ENCODE measurements at places on chromosomes 6 and 20. TPM values are rescaled to one million over a fixed set of nuclear protein-coding genes. Genes with fewer than 3 reads are reported as not detected.

DNA sequence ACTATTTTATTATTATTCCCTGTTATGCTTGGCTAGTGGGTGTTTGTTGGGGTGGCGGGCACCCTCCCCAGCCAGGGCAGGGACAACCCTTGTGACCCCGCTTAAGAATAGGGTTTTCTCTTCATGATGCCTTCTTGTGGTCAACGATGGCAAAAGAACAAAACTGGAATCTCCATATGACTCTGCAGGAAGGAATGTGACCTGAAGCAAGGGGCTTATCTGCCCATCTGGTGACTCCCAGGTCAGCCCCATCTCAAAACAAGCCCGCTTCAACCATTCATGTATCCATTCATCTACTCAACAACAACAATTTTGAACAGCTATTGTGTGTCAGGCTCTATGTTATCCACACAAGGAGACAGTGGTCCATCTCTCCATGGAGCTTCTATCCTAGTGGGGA is 30.9 kb upstream of the TGM6 start:
- H3K27me3 ChIP-seq: no peaks in the 10 kb centered on the region
- H3K4me1 ChIP-seq: no peaks in the 10 kb centered on the region
- H3K4me3 ChIP-seq: no peak overlapping the region
- H3K36me3 ChIP-seq: no peaks in the 10 kb centered on the region
- no peak for DNase-seq

TOX2 gene
- 0.33 TPM for total RNA-seq

FOXC1 gene
- 0.33 TPM for total RNA-seq

NNAT gene
- total RNA-seq: not detected

CTAGE9 gene
- not detected for total RNA-seq

KCNK5 gene
- 3.7 TPM for total RNA-seq

DNA sequence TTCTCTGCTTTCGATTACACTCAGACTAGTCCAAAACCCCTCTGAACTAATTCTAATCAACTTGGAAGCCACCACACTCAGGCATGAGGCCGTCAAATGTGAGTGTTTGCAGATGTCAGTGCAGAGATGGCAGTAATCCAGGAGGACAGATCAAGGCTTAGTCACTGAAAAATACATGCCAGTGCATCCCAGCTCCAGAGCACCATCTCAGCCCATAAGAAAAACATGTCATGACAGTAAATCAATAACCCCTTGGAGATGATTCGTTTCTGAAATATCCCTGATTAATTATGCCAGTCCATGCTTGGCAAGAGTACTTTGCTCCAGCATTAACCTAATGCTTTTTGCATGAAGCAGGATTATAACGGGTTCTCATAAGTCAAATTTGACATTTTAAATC is 179.5 kb downstream of the ADAT2 start:
- DNase-seq: no peak
- H3K4me3 ChIP-seq: no peak overlapping the region
- H3K4me1 ChIP-seq: peaks cover 4% of the 10 kb centered on the region

GRCh38 chr20:44186674-44187053 is 324 bp downstream of the JPH2 start:
- H3K36me3 ChIP-seq: no peaks in the 10 kb centered on the region
- peaks cover 3% of the 10 kb centered on the region for H3K27me3 ChIP-seq
- peaks cover 5% of the 10 kb centered on the region for H3K4me1 ChIP-seq
- no peak for DNase-seq
- peak overlapping the region; percentile 12 for H3K4me3 ChIP-seq

GRCh38 chr6:55557146-55557545 is 21.8 kb downstream of the HMGCLL1 start:
- no peaks in the 10 kb centered on the region for H3K36me3 ChIP-seq
- DNase-seq: no peak
- no peak overlapping the region for H3K4me3 ChIP-seq
- H3K27me3 ChIP-seq: no peaks in the 10 kb centered on the region
- H3K27ac ChIP-seq: no peak overlapping the region

DNA sequence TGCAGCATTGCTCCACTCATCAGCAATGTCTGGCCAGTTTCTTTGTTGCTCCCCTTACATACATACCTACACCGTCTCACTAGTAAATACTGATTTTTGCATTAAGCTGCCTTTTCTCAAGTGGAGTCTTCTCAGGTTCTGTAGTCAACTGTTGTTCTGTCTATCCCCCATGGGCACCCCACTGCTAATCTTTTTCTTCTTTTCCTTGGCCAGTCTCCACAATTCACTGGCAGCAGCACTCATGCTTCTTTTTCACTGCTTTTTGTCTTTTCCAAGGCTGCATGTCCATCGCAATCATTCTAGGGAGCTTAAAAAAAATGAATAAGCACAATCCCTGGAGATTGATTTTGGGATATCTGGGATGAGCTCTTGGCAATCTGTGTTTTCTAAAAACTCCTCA is 10.3 kb upstream of the ERVFRD-1 start:
- DNase-seq: no peak
- no peaks in the 10 kb centered on the region for H3K36me3 ChIP-seq
- H3K27me3 ChIP-seq: no peaks in the 10 kb centered on the region
- no peaks in the 10 kb centered on the region for H3K4me1 ChIP-seq
- no peak overlapping the region for H3K27ac ChIP-seq

GPLD1 gene
- total RNA-seq: 62.0 TPM

GRCh38 chr20:33515569-33516216 is 25.8 kb downstream of the CBFA2T2 start:
- no peak overlapping the region for H3K4me3 ChIP-seq
- no peaks in the 10 kb centered on the region for H3K27me3 ChIP-seq
- DNase-seq: no peak
- H3K36me3 ChIP-seq: no peaks in the 10 kb centered on the region
- no peak overlapping the region for H3K27ac ChIP-seq

SLCO4A1 gene
- 1.7 TPM for total RNA-seq

DNA sequence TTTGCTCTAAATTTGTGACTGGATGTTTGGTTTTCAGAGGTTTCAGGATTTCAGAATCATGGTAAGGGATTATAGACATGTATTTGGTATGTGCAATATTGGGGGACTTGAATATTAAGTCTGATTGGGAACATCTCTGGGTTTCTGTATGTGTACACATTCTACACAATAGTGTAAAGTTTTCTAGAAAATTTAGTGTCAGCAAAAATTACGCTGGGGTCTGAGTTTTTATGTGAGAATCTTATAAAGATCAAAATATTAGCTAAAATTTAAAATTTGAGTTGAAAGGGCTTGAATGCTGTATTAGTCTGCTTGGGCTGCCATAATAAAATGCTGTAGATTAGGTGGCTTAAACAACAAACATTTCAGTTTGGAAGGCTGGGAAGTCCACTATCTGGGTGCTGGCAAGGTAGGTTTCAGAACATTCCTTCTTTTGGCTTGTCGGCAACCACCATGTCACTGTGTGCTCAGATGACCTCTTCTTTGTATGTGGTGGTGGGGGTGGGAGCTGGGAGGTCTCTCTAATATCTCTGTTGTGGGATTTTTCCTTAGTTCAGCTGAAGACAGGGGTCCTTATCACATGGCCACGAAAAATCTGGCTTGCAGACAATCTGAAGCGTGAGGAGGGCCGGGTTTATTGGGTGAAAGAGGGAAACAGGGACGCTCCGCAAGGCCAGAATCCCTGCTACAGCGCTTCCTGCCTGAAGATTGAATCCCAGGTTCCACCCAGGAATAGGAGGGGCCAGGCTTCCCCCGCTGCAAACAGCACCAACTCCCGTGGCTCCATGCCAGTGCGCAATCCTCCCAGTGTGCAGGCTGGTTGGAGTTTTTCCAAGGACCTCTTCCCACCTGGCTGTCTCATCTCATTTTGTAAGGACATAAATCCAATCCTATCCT is 299.7 kb downstream of the PLCB1 start:
- H3K4me3 ChIP-seq: no peak overlapping the region
- no peaks in the 10 kb centered on the region for H3K4me1 ChIP-seq
- no peaks in the 10 kb centered on the region for H3K27me3 ChIP-seq

- peak overlapping the region; percentile 96 for H3K27ac ChIP-seq
- peak; percentile 51 for DNase-seq
- peak overlapping the region; percentile 90 for H3K4me3 ChIP-seq
- peaks cover 3% of the 10 kb centered on the region for H3K4me1 ChIP-seq
- no peaks in the 10 kb centered on the region for H3K27me3 ChIP-seq
- H3K36me3 ChIP-seq: no peaks in the 10 kb centered on the region
Observed at GRCh38 chr6:87155842-87156815, 764 bp downstream of the ZNF292 start.

DNA sequence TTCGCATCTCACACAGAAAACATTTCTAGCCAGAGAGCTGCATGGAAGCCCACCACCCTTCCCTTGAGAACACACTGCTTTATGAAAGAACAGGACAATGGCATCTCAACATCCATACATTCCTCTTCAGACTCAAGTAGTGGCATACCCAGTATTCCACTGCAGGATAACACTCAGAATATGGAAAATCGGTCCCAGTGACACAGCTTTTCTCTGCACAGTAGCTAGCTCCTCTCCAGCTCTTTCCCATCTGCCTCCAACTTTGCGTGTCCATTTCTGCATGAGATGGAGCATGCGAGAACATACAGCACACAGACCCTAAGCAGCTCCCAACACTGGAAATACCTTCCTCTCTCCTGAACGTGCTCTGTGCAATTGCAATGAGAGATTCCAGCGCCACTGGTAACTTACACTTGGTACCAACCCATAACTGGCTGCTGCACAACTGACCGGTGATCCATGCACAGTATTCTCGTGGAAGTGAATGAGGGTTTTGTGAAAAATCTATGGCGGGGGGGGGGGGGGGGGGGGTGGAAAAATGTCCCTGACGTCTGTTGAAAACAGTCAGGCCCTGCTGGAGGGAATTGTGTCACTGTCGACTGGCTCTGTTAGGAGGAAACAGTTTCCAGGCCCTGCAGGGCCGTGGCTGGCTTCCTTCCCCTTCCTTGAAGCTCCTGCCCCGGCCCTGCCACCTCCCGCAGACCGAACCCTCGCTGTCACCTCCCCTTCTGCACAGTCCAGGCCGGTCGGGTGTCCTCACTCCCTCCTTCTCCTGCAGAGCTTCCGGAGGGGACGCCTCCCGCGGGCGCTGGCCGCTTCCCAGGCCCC is 265.9 kb upstream of the QKI start:
- H3K27me3 ChIP-seq: no peaks in the 10 kb centered on the region
- H3K4me1 ChIP-seq: no peaks in the 10 kb centered on the region
- H3K36me3 ChIP-seq: no peaks in the 10 kb centered on the region
- DNase-seq: no peak
- H3K4me3 ChIP-seq: no peak overlapping the region
- no peak overlapping the region for H3K27ac ChIP-seq

DNA sequence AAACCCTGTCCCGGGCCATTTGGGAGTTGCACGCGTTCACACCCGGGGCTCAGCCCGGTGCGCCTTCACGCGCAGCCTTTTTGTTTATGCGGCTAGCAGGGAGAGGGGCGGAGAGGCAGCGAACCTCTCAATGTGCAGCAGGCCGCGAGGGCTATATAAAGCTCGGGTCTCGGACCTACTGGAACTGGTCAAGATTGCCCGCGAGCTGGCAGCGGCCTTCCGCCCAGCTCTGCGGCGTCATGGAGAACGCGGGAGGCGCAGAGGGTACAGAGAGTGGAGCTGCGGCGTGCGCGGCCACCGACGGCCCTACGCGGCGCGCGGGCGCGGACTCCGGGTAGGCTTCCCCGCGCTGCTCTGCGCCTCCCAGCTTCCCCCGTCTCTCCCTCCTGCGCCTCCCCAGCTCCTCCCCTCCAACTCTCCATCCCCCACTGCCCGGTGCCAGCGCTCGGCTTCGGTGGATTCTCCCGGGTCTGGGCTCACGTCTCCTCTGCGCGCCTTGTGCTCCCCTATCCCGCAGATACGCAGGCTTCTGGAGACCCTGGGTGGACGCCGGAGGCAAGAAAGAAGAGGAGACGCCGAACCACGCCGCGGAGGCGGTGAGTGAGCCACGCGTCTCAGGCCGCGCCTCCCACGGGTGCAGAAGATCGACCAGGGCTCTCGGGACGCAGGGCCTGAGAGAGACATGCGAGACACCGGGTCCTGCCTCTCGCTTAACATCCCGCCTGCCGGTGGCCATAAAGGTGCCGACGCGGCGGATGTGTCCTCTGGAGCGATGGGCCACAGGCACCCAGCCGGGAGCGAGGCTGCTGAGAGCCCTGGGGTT is at the start of gene RIPPLY2:
RIPPLY2 (plus strand) TSS at position 183 of the 823 bp plus-strand sequence; CDS start at position 240, 57 bp downstream.
- DNase-seq: no peak
- peaks cover 13% of the 10 kb centered on the region for H3K4me1 ChIP-seq
- H3K36me3 ChIP-seq: no peaks in the 10 kb centered on the region
- H3K27ac ChIP-seq: no peak within 1 kb of the TSS
- H3K27me3 ChIP-seq: peaks cover 2% of the 10 kb centered on the region

ME1 gene
- total RNA-seq: 4.3 TPM

- H3K27ac ChIP-seq: no peak overlapping the region
- no peaks in the 10 kb centered on the region for H3K36me3 ChIP-seq
- peaks cover 24% of the 10 kb centered on the region for H3K4me1 ChIP-seq
- DNase-seq: no peak
- H3K4me3 ChIP-seq: no peak overlapping the region
- H3K27me3 ChIP-seq: no peaks in the 10 kb centered on the region
Observed at GRCh38 chr20:33650753-33651561, 11.2 kb upstream of the C20orf144 start.

- peak; percentile 59 for DNase-seq
- no peak within 1 kb of the TSS for H3K27ac ChIP-seq
- H3K4me1 ChIP-seq: peaks cover 2% of the 10 kb centered on the region
- H3K4me3 ChIP-seq: no peak within 1 kb of the TSS
Observed at GRCh38 chr20:610130-611046, at the start of gene TCF15. TSS of gene TCF15 (minus strand) at chr20:610309. CDS start at chr20:610237, 72 bp downstream.

DNA sequence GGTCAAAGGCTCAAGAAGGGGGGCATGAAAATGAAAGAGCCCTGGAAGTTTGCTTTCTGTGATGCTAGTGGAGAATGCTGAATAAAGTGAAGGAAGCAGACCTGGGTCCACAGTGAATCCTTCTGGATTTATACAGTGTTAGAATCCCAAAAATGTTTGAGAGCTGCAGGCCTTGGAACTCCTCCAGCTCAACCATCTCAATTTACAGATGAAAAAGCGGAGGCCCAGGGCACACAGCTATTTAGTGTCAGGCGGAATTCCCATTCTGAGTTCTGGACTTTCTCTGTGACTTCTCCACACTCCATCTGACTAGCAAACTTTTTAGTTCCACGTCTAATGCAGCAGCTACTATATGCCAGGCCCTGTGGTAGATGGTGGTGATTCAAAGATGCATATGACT is 1.5 kb upstream of the PRSS35 start:
- no peak for DNase-seq
- no peaks in the 10 kb centered on the region for H3K36me3 ChIP-seq
- peaks cover 9% of the 10 kb centered on the region for H3K4me1 ChIP-seq
- H3K27me3 ChIP-seq: no peaks in the 10 kb centered on the region
- no peak overlapping the region for H3K27ac ChIP-seq

FAM217A gene
- not detected for total RNA-seq

- no peaks in the 10 kb centered on the region for H3K4me1 ChIP-seq
- no peaks in the 10 kb centered on the region for H3K36me3 ChIP-seq
- H3K4me3 ChIP-seq: no peak overlapping the region
- DNase-seq: no peak
- H3K27ac ChIP-seq: no peak overlapping the region
Observed at GRCh38 chr6:55574556-55574955, 4.4 kb downstream of the HMGCLL1 start.

- no peak for DNase-seq
- H3K27ac ChIP-seq: no peak overlapping the region
- H3K4me1 ChIP-seq: no peaks in the 10 kb centered on the region
- no peak overlapping the region for H3K4me3 ChIP-seq
Observed at GRCh38 chr6:21886542-21887151, 293.1 kb downstream of the SOX4 start.

GRCh38 chr20:46316984-46317684 is 8.8 kb upstream of the CDH22 start:
- no peak overlapping the region for H3K27ac ChIP-seq
- no peaks in the 10 kb centered on the region for H3K36me3 ChIP-seq
- DNase-seq: no peak
- no peaks in the 10 kb centered on the region for H3K27me3 ChIP-seq
- no peak overlapping the region for H3K4me3 ChIP-seq
- H3K4me1 ChIP-seq: no peaks in the 10 kb centered on the region

MRPS26 gene
- total RNA-seq: 26.9 TPM

All from liver (tissue), 10 donors.